ENCODE measurements at places on chromosomes 2 and 18. TPM values are rescaled to one million over a fixed set of nuclear protein-coding genes. Genes with fewer than 3 reads are reported as not detected.
A peak's percentile ranks its signal among the peaks of the same experiment; 100 is the strongest.

DNA sequence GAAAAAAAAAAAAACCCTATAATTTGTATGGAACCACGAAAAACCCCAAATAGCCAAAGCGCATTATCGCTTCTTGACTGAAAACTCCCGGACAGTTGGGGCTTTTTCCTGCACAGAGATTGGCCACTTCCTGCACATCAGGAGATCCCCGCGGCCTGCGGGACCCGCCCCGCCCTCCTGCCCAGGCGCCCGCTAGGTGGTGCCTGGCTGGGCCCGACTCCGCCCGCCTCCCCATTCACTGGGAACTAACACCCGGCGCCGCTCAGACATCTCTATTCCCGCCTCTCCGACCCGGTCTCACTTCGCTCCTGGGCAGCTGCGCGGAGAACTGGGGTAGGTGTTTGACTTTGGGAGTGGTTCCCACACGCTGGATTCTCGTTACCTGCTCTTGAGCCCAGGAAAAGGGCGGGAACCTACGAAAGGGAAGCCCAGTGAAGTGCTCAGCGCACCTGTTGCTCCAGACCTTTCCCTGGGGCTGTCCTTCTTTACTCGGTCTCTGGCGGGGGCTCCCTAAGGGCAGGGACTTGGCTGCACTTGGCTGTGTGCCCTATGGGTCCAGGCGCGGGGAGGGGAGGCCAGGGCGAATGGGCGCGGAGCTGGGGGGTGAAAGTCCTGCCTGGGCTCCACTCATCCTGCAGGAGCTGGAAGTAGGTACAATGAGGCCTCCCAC lies at the start of gene HMSD:
Gene HMSD (plus strand): TSS at position 234 of the 670 bp plus-strand sequence. CDS start 4,155 bp downstream, outside the sequence.
- DNase-seq = no peak

DNA sequence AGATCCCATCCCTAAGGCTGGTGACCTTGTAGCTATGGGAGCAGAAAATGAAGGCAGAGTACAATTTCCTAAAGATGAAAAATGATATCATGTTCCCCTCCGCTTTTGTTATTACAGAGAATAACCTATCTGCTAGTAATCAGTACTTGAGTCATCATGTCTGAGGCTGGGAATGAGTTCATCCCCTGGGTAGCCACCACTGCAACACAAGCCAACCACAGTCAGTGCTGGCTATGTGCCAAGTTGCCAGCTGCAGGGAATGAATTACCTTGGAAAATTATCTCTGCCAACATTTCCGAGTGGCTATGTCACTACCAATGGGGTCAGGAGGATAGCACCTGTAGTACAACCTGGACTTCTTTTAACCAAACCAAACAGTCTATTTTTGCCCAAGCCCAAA lies 1094.7 kb upstream of the DDX18 start:
- DNase-seq = peak; percentile 95

- peak; percentile 36 for DNase-seq
These were observed 18.2 kb downstream of the KIDINS220 start for GRCh38 chr2:8819194-8819593.

GRCh38 chr2:236803621-236804020 lies 234.0 kb downstream of the ACKR3 start:
- DNase-seq = no peak

GRCh38 chr18:24018299-24018886 lies 3.8 kb downstream of the TTC39C start:
- no peak for DNase-seq

- DNase-seq = no peak
These were observed 4.1 kb downstream of the CCDC195 start for GRCh38 chr2:224711859-224712665.

Gene TEKT4
- not detected for total RNA-seq

Gene LIMS4
- total RNA-seq = 1.5 TPM

Gene C2orf15
- 0.74 TPM for total RNA-seq

Gene ARHGAP15
- total RNA-seq = not detected

Gene MSH2
- total RNA-seq = 8.7 TPM

Gene DSG2
- total RNA-seq = 106 TPM
